Parietal lobe (tissue), 2 donors: ENCODE measurements at places on chromosomes 1 and 21. TPM values are rescaled to one million over a fixed set of nuclear protein-coding genes. Genes with fewer than 3 reads are reported as not detected.

Gene SERTAD4
- total RNA-seq, result 5.6 TPM

Gene MAP3K21
- 6.6 TPM for total RNA-seq

Gene CRNN
- total RNA-seq, result not detected

Gene COA6
- 10.3 TPM for total RNA-seq

Gene DNAJC28
- total RNA-seq, result 5.0 TPM

Gene PRAMEF27
- total RNA-seq, result not detected

Gene KCNJ6
- 11.0 TPM for total RNA-seq

Gene SOX13
- 2.5 TPM for total RNA-seq

Gene RXFP4
- total RNA-seq, result not detected

Gene SMCP
- not detected for total RNA-seq

Gene VSIG8
- total RNA-seq, result 0.31 TPM

Gene MYOG
- not detected for total RNA-seq

Gene LMX1A
- total RNA-seq, result 0.31 TPM
